ENCODE measurements at places on chromosomes 6 and 20. TPM values are rescaled to one million over a fixed set of nuclear protein-coding genes. Genes with fewer than 3 reads are reported as not detected.

GRCh38 chr20:60903325-60903971, 348.6 kb upstream of the CDH4 start:
- no peaks in the 10 kb centered on the region for H3K36me3 ChIP-seq
- no peak overlapping the region for H3K27ac ChIP-seq
- DNase-seq = no peak
- H3K27me3 ChIP-seq = peaks cover 59% of the 10 kb centered on the region
- H3K4me1 ChIP-seq = no peaks in the 10 kb centered on the region

GRCh38 chr6:117253785-117254184, 11.6 kb upstream of the VGLL2 start:
- H3K4me3 ChIP-seq = no peak overlapping the region
- no peaks in the 10 kb centered on the region for H3K4me1 ChIP-seq
- DNase-seq = no peak
- H3K36me3 ChIP-seq = no peaks in the 10 kb centered on the region
- H3K27ac ChIP-seq = no peak overlapping the region

The SLC17A3 gene
- not detected for total RNA-seq

GRCh38 chr6:20463396-20463795, 61.7 kb downstream of the E2F3 start:
- no peaks in the 10 kb centered on the region for H3K27me3 ChIP-seq
- no peak overlapping the region for H3K27ac ChIP-seq
- H3K36me3 ChIP-seq = no peaks in the 10 kb centered on the region
- H3K4me3 ChIP-seq = no peak overlapping the region
- peaks cover 1% of the 10 kb centered on the region for H3K4me1 ChIP-seq

DNA sequence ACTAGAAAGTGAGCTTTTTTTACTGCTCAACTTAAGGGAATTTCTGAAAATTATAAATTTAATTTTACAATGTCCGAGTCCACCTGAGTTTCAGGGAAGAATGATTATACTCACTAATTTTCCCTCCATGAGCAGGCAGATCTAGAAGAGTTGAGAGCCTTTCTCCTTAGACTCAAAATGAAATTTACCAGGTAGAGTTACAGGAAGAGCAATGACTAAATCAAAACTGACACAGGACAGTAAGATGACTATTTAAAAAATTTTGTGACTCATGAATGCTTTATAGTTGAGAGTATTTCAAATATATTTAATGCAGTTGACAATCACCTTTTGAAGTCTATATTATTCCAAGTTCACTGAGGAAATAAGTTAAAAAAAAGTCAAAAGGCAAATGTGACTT, 198.1 kb upstream of the NRSN1 start:
- no peaks in the 10 kb centered on the region for H3K4me1 ChIP-seq
- no peaks in the 10 kb centered on the region for H3K36me3 ChIP-seq
- no peak overlapping the region for H3K4me3 ChIP-seq
- DNase-seq = no peak

DNA sequence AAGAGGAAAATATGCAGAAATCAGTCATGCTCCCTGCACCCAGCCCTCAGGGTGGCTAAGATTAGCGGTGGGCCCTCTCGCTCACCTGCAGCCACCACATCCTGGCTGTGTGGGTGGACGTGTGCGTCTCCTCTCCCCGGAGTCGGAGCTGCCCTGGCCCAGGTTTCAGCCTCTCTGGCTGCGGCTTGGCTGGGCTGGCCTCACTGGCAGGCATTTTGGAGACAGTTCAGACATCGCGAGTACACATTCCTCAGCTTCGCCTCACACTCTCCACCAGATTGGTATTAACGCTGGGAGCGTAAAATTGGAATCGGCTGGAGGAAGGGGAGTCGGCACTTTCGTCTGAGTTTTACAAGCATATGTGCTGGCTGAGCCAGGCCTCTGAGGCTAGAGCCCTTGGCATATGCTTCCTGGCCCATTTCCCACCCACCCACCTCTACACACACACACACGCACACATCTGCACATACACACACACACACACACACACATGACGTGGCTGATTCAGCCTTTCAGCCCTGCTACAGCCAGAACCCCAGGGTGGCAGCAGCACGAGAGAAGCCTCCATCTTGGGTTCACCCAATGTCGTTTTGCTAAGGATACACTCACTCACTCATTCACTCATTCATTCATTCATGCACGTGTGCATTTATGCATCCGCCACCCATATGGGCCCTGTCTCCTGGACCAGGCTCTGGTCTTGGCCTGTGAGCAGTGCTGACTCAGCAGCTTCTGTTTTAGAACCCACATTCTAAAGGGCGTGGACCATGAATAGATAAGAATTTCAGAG, 42.9 kb downstream of the BCAS4 start:
- no peak overlapping the region for H3K4me3 ChIP-seq
- H3K36me3 ChIP-seq = no peaks in the 10 kb centered on the region
- H3K27ac ChIP-seq = peak overlapping the region; percentile 64
- no peaks in the 10 kb centered on the region for H3K27me3 ChIP-seq
- peak; percentile 34 for DNase-seq
- peaks cover 7% of the 10 kb centered on the region for H3K4me1 ChIP-seq

DNA sequence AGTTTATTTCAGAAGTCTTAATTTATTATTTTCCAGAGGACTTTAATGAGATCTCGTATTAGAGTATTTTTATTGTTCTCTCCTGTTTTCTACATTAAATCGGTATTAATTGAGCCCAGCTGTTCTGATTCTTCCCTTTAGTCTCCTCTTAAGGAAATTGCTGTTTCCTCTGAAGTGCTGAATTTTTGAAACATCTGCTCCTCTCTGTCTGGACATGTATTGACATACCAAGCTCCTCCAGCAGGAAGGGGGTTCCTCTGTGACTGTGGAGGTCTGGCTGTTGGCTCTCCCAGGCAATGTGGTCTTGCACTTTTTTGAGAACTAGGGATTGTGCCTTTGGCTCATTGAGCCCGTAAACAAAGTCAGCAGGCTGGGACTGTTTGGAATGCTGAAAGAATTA, 74.9 kb downstream of the MAP3K4 start:
- no peaks in the 10 kb centered on the region for H3K27me3 ChIP-seq
- DNase-seq = no peak
- peaks cover 5% of the 10 kb centered on the region for H3K36me3 ChIP-seq
- H3K4me1 ChIP-seq = peaks cover 30% of the 10 kb centered on the region
- H3K27ac ChIP-seq = no peak overlapping the region
- H3K4me3 ChIP-seq = no peak overlapping the region

DNA sequence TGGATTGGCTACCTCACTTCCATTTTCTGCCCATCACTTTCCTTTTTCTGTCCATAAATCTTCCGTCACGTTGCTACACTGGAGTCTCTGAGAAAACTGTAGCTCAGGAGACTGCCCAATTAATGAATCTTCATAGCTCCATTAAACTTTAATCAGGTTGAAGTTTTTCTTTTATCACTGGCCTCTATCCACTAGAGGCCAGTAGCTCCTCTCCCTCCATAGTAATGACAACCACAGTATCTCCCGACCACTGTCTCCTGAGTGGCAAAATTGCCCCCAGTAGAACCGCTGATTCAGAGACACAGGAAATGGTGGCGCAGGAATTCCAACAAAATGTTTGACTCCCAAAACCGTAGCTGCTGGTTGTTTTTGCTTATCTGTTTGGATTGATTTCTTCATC, 18.4 kb upstream of the DOK5 start:
- H3K27ac ChIP-seq = no peak overlapping the region
- no peak overlapping the region for H3K4me3 ChIP-seq
- H3K27me3 ChIP-seq = no peaks in the 10 kb centered on the region
- H3K4me1 ChIP-seq = no peaks in the 10 kb centered on the region
- DNase-seq = no peak

- no peaks in the 10 kb centered on the region for H3K36me3 ChIP-seq
- peaks cover 25% of the 10 kb centered on the region for H3K27me3 ChIP-seq
- no peak for DNase-seq
- H3K27ac ChIP-seq = no peak overlapping the region
- H3K4me3 ChIP-seq = no peak overlapping the region
These were observed 84.6 kb downstream of the DLL1 start for GRCh38 chr6:170206317-170206621.

The FOXO3 gene
- 34.8 TPM for total RNA-seq

The MOXD1 gene
- 3.4 TPM for total RNA-seq

DNA sequence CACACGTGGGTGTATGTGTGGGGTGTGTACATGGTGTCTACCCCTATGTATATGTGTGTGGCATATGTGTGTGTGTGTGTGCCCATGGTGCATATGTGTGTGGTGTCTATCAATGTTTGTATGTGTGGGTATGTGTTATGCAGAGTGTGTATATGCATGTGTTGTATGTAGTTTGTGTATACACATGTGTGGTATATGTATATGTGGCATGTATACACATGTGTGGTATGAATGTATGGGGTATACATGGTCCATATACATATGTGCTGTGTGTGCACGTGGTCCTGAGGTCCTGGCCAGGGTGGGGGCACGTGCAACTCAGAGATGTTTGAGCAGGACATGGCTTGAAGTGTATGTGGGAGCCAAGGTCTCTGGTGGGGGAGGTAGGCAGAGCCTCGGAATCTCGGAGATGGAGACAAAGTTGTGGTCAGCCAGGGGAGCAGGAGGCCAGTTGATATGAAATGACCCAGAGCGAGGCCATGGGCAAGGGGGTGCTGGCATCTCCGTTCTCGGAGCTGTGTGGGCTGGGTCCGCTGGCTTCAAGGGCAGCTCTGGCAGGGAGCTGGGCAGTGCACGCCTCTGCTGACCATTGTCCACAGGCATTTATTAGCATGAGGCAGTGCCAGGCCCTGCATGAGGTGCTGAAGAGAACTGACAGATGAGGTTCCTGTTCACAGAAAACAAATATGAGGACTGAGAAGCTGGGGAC, 276.2 kb upstream of the CHD6 start:
- no peaks in the 10 kb centered on the region for H3K36me3 ChIP-seq
- no peak overlapping the region for H3K4me3 ChIP-seq
- H3K27me3 ChIP-seq = peaks cover 32% of the 10 kb centered on the region
- no peaks in the 10 kb centered on the region for H3K4me1 ChIP-seq
- no peak for DNase-seq
- H3K27ac ChIP-seq = no peak overlapping the region

GRCh38 chr6:95364016-95364604, 213.2 kb upstream of the MANEA start:
- H3K4me3 ChIP-seq = no peak overlapping the region
- H3K36me3 ChIP-seq = no peaks in the 10 kb centered on the region
- H3K27me3 ChIP-seq = no peaks in the 10 kb centered on the region

GRCh38 chr6:1424306-1424927, 35.0 kb downstream of the FOXF2 start:
- no peak overlapping the region for H3K4me3 ChIP-seq
- H3K36me3 ChIP-seq = no peaks in the 10 kb centered on the region
- peak; percentile 20 for DNase-seq
- no peak overlapping the region for H3K27ac ChIP-seq
- H3K27me3 ChIP-seq = peaks cover 85% of the 10 kb centered on the region

DNA sequence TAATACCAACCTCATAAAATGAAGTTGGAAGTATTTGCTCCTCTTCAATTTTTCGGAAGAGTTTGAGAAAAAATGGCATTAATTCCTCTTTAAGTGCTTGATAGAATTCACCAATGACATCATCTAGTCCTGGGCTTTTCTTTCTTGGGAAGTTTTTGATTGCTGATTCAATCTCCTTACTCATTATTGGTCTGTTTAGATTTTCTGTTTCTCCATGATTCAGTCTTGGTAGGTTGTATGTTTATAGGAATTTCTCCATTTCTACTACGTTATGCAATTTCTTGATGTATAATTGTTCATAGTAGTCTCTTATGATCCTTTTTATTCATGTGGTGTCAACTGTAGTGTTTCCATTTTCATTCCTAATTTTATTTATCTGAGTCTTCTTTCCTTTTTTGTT, 176.9 kb upstream of the PRND start:
- peaks cover 13% of the 10 kb centered on the region for H3K27me3 ChIP-seq
- no peak for DNase-seq
- H3K4me3 ChIP-seq = no peak overlapping the region
- no peak overlapping the region for H3K27ac ChIP-seq

DNA sequence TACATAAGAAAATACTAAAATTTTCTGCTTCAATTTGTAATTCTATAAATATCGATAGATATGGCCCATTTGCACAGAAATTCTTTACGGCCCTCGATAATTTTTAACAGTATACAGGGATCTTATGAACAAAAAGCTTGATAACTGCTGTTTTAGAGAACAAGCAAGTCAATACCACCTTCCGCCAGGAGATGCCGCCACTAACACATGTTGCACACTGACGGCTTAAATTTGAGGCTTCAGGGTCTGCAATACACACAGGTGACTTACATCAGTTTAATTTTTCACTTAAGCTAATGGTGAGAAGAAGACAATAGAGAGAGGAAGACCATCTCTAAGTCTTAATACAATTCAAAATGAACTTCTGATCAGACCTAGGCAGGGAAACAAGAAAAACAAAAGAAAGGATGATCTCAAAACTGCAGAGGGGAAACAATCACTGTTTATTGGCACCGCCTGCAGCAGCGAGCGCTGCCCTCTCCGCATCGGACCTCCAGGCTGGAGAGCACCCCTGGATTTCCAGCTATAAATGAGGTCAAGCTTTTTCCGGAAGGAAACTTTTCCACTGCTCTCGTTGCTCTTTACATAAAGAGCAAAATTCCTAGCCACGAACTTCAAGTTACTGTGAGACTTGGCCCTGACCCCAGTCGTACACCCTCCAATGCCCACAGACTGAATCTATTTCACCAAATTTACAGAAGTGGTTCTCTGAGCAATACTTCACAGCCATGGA, 53.9 kb downstream of the OTOR start:
- H3K4me1 ChIP-seq = no peaks in the 10 kb centered on the region
- peaks cover 85% of the 10 kb centered on the region for H3K27me3 ChIP-seq
- no peak overlapping the region for H3K4me3 ChIP-seq
- H3K27ac ChIP-seq = no peak overlapping the region

DNA sequence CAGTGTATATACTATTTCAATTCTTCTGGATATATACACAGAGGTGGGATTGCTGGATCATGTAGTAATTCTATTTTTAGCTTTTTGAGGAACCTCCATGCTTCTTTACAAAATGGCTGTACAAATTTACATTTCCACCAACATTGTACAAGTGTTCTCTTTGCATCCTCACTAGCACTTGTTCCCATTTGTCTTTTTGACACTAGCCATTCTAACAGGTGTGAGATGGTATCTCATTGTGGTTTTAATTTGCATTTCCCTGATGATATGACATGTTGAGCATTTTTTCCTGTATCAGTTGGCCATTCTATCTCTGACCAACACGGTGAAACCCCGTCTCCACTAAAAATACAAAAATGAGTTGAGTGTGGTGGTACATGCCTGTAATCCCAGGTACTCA, 68.1 kb upstream of the PMEPA1 start:
- no peak for DNase-seq
- H3K27me3 ChIP-seq = peaks cover 24% of the 10 kb centered on the region
- no peak overlapping the region for H3K27ac ChIP-seq
- H3K4me3 ChIP-seq = no peak overlapping the region
- H3K4me1 ChIP-seq = no peaks in the 10 kb centered on the region

The FOXF2 gene
- total RNA-seq = 0.30 TPM

The TBPL1 gene
- total RNA-seq = 13.4 TPM

The PPP1R16B gene
- total RNA-seq = 6.3 TPM

Data from left ventricle myocardium inferior (tissue), 1 donor.